ENCODE measurements at places on chromosomes 6 and 20. TPM values are rescaled to one million over a fixed set of nuclear protein-coding genes. Genes with fewer than 3 reads are reported as not detected.
A peak's percentile ranks its signal among the peaks of the same experiment; 100 is the strongest.

GRCh38 chr20:41501376-41501775, 116.8 kb downstream of the CHD6 start:
- DNase-seq: no peak
- no peak overlapping the region for H3K27ac ChIP-seq
- no peaks in the 10 kb centered on the region for H3K27me3 ChIP-seq
- H3K4me1 ChIP-seq: no peaks in the 10 kb centered on the region
- H3K4me3 ChIP-seq: no peak overlapping the region

DNA sequence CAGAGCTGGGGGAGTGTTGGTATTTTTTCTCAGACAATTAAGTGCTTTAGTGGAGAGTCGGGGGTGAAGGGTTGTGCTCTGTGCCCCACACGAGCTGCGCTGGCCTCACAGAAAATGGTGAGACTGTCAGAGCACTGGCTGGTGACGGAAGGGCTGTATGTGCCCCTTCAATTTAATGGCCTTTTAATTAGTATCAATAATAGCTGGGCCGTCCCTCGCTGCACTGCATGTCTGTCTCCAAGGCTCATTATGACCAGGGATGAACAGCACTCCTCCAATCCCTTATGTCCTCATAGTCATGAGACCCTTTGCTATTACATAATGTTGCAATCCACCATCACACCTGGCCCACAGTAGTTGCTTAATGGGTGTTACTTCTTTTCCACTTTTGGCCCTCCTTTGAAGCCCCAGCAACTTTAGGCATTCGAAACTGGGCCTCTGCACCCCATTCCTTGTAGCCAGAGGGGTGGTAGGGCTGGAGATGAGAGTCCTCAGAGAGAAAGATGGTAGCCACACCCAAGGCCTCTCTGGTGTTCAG, 9.5 kb upstream of the RALY start:
- H3K27ac ChIP-seq: no peak overlapping the region
- H3K4me1 ChIP-seq: no peaks in the 10 kb centered on the region
- H3K4me3 ChIP-seq: no peak overlapping the region
- H3K27me3 ChIP-seq: no peaks in the 10 kb centered on the region

GRCh38 chr6:83708970-83709747, at the start of gene SNAP91:
Gene SNAP91, minus strand, starts transcription at chr6:83709101. Its CDS starts 1,174 bp downstream, at chr6:83707927.
- H3K4me1 ChIP-seq: peaks cover 4% of the 10 kb centered on the region
- peaks cover 47% of the 10 kb centered on the region for H3K27me3 ChIP-seq
- no peak within 1 kb of the TSS for H3K27ac ChIP-seq

- H3K4me1 ChIP-seq: no peaks in the 10 kb centered on the region
- peaks cover 33% of the 10 kb centered on the region for H3K27me3 ChIP-seq
- H3K36me3 ChIP-seq: no peaks in the 10 kb centered on the region
- no peak overlapping the region for H3K4me3 ChIP-seq
These were observed 27.7 kb downstream of the COL20A1 start for GRCh38 chr20:63320616-63321147.

DNA sequence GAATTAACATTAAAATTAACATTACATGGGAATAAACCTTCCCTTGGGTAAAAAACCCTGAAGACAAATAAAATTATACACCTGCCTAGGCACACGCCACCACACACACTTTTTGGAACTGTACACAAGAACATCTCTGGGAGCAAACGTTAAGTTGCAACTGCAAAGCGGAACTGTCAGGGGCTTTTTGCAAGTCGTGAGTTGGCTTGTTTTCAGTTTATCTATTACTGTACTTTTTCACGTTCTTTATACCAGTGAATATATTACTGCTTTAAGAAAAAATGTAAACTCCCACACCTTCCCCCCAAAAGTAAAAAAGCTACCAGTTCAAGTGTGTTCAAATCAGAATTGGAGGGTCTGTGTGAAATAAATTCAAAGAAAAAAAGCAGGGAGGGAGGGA, 65.5 kb upstream of the NFATC2 start:
- H3K27ac ChIP-seq: no peak overlapping the region
- H3K36me3 ChIP-seq: no peaks in the 10 kb centered on the region
- no peak for DNase-seq
- H3K4me3 ChIP-seq: no peak overlapping the region
- no peaks in the 10 kb centered on the region for H3K4me1 ChIP-seq

- no peak overlapping the region for H3K4me3 ChIP-seq
- H3K36me3 ChIP-seq: no peaks in the 10 kb centered on the region
- no peak overlapping the region for H3K27ac ChIP-seq
- no peaks in the 10 kb centered on the region for H3K4me1 ChIP-seq
These were observed 23.9 kb upstream of the MICB start for GRCh38 chr6:31473780-31474761.

GRCh38 chr20:2521369-2522305, 12.9 kb upstream of the ZNF343 start:
- H3K4me3 ChIP-seq: no peak overlapping the region
- H3K4me1 ChIP-seq: no peaks in the 10 kb centered on the region
- DNase-seq: peak; percentile 40
- H3K36me3 ChIP-seq: no peaks in the 10 kb centered on the region
- H3K27ac ChIP-seq: no peak overlapping the region

- H3K27ac ChIP-seq: peak overlapping the region; percentile 87
- H3K4me3 ChIP-seq: peak overlapping the region; percentile 60
- peaks cover 16% of the 10 kb centered on the region for H3K4me1 ChIP-seq
- no peaks in the 10 kb centered on the region for H3K27me3 ChIP-seq
These were observed 517 bp downstream of the ACTL10 start for GRCh38 chr20:33667245-33667675.

DNA sequence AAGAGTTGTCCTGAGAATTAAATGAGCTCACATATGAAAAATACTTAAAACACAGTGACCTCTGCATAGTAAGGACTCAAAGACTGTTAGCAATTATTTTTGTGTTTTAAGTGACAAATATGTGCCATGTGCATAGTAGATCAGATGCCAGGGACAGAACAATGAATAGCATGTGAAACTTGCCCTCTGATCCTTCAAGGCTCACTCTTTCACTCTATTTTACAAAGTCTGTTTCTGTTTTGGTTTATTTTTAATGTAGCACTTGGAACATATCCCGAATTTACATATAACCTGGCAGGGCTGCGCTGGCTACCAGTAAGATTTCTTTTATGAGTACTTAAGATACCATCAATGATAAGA, 135.5 kb upstream of the TNFAIP3 start:
- H3K36me3 ChIP-seq: no peaks in the 10 kb centered on the region
- no peaks in the 10 kb centered on the region for H3K27me3 ChIP-seq
- no peak overlapping the region for H3K27ac ChIP-seq
- no peak for DNase-seq

- H3K27ac ChIP-seq: no peak overlapping the region
- DNase-seq: no peak
- H3K27me3 ChIP-seq: peaks cover 32% of the 10 kb centered on the region
- H3K4me3 ChIP-seq: no peak overlapping the region
These were observed 41.9 kb upstream of the MDGA1 start for GRCh38 chr6:37739618-37740017.

- peak overlapping the region; percentile 97 for H3K4me3 ChIP-seq
- peak overlapping the region; percentile 90 for H3K27ac ChIP-seq
- H3K36me3 ChIP-seq: no peaks in the 10 kb centered on the region
- H3K4me1 ChIP-seq: peaks cover 46% of the 10 kb centered on the region
These were observed 585 bp downstream of the PIM1 start for GRCh38 chr6:37170273-37171200.

DNA sequence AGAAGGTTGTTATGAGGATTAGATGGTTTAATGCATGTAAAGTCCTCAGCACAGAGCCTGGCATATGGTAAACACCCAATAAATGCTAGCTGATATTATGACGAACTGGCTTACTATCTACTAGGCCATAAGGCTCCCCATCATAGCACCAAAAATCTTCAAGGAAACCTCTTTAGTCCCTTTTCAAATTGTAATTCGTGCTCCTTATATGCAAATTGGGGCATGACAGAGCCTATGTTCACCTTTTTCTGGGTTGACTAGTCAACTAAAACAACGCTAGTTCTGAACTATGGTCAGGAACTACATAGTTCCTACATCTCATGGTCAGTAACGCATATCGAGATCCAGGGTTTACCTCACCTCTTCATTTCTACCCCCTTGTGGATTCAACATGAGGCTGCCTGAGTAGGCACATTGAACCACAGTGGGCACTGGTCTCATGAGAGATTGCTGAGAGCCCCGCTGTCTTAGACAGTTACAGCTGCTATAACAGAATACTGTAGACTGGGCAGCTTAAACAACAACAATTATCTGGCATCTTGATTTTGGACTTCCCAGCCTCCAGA, 97.2 kb upstream of the TNFAIP3 start:
- H3K36me3 ChIP-seq: no peaks in the 10 kb centered on the region
- H3K4me3 ChIP-seq: no peak overlapping the region
- no peak overlapping the region for H3K27ac ChIP-seq
- no peak for DNase-seq
- H3K27me3 ChIP-seq: no peaks in the 10 kb centered on the region

DNA sequence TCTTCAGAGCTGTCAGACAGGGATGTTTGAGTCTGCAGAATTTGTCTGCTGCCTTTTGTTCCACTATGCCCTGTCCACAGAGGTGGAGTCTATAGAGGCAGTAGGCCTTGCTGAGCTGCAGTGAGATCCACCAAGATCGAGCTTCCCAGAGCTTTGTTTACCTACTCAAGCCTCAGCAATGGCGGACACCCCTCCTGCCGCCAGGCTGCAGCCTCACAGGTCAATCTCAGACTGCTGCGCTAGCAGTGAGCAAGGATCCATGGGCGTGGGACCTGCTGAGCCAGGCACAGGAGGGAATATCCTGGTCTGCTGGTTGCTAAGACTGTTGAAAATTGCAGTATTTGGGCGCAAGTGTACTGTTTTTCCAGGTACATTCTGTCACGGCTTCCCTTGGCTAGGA, 28.4 kb upstream of the RAB32 start:
- no peaks in the 10 kb centered on the region for H3K36me3 ChIP-seq
- H3K27me3 ChIP-seq: no peaks in the 10 kb centered on the region
- H3K4me1 ChIP-seq: no peaks in the 10 kb centered on the region

DNA sequence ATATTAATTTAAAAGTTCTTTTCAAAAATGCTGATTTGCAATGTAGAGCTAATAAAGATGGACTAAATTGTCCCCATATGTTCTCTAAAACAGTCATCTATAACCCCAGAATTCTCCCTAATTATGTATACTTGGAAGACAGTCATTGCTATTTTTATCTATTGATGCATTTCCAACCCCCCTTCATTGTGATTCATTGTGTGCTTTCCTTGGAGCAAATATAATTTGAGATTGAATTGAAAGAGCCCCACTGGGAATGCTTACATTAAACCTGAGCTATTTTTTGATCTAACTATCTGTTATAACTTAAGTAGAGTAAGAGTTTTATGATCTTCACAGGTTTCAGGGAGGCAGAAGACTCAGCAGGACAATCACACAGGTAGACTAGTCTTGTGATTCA, 73.7 kb upstream of the PTCHD4 start:
- no peak for DNase-seq
- H3K27me3 ChIP-seq: no peaks in the 10 kb centered on the region
- no peak overlapping the region for H3K27ac ChIP-seq
- no peaks in the 10 kb centered on the region for H3K36me3 ChIP-seq
- H3K4me3 ChIP-seq: no peak overlapping the region

DNA sequence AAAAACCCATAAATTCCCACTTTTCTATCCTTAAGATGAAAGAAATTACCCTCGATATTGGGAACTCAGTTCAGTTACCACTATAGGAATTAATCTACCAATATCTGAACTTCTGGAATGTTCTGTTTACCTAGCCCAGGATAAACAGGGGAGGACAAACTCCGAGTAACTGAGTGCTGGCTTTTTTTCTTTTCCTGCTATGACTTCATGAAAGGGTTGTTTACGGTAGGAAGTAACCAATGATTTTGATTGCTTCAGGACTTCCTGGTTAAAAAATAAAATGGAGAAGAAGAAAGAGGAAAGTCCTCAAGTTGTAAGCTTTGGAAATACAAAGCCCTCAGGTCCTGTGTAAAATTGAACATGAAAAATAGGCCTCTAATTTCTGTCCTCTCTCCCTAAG, 167.7 kb downstream of the ZNF217 start:
- no peaks in the 10 kb centered on the region for H3K36me3 ChIP-seq
- no peak overlapping the region for H3K27ac ChIP-seq
- DNase-seq: no peak

DNA sequence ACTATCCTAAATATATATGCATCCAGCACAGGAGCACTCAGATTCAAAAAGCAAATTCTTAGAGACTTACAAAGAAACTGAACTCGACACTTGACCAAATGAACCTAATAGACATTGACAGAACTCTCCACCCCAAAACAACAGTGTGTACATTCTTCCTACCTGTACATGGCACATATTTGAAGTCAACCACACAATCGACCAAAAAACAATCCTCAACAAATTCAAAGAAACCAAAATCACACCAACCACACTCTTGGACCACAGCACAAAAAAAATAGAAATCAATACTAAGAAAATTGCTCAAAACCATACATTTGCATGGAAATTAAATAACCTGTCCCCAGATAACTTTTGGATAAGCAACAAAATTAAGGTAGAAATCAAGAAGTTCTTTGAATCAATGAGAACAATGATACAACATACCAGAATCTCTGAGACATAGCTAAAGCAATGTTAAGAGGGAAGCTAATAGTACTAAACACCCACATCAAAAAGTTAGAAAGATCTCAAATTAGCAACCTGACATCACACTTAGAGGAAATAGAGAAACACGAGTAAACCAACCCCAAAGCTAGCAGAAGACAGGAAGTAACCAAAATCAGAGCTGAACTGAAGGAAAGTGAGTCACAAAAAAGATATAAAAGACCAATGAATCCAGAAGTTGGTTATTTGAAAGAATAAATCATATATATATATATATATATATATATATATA, 12.5 kb upstream of the TREM1 start:
- H3K27me3 ChIP-seq: no peaks in the 10 kb centered on the region
- H3K36me3 ChIP-seq: no peaks in the 10 kb centered on the region
- no peaks in the 10 kb centered on the region for H3K4me1 ChIP-seq
- no peak overlapping the region for H3K27ac ChIP-seq
- no peak overlapping the region for H3K4me3 ChIP-seq

DNA sequence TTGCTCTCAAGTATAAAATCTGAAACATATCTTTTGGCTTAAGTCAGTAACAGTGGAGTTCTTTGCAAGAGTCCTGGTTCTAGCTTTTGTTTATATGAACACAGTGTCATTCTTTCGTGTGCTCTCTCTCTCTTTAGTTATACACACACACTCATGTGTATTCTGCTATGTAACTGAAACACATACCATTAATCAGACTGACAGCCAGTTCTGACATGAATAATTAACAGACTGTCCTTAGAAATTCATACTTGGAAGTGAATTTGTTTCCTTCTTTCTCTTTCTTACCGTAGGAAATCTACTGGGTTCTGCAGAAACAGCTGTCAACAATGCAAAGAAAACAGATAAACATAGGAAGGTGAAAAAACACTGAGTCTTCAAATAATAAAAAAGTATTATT, 2.5 kb downstream of the MCM9 start:
- DNase-seq: no peak
- H3K27ac ChIP-seq: no peak overlapping the region
- H3K4me3 ChIP-seq: no peak overlapping the region
- peaks cover 3% of the 10 kb centered on the region for H3K4me1 ChIP-seq

Gene TSBP1
- total RNA-seq: not detected

Gene BMP7
- total RNA-seq: 12.7 TPM

Gene GMDS
- 33.2 TPM for total RNA-seq

Gene OLIG3
- total RNA-seq: not detected

Gene GHRH
- not detected for total RNA-seq

Gene RAET1L
- total RNA-seq: not detected

Gene EPB41L1
- total RNA-seq: 55.3 TPM

Gene KCNK16
- total RNA-seq: not detected

Gene SOX18
- total RNA-seq: 20.4 TPM

Gene BNIP5
- not detected for total RNA-seq

Gene CCM2L
- total RNA-seq: 14.2 TPM

Gene NRSN1
- total RNA-seq: not detected

Gene ARMH2
- not detected for total RNA-seq

Gene MSH5
- total RNA-seq: 12.2 TPM

Gene ZNF76
- total RNA-seq: 97.2 TPM
